H4 (cell line): ENCODE measurements at places on chromosomes 6 and 20. TPM values are rescaled to one million over a fixed set of nuclear protein-coding genes. Genes with fewer than 3 reads are reported as not detected.
A peak's percentile ranks its signal among the peaks of the same experiment; 100 is the strongest.

- DNase-seq, result no peak
Observed at GRCh38 chr6:148526145-148526544, 183.5 kb downstream of the SASH1 start.

GRCh38 chr6:42368181-42368580, 83.5 kb downstream of the TRERF1 start:
- DNase-seq, result no peak

DNA sequence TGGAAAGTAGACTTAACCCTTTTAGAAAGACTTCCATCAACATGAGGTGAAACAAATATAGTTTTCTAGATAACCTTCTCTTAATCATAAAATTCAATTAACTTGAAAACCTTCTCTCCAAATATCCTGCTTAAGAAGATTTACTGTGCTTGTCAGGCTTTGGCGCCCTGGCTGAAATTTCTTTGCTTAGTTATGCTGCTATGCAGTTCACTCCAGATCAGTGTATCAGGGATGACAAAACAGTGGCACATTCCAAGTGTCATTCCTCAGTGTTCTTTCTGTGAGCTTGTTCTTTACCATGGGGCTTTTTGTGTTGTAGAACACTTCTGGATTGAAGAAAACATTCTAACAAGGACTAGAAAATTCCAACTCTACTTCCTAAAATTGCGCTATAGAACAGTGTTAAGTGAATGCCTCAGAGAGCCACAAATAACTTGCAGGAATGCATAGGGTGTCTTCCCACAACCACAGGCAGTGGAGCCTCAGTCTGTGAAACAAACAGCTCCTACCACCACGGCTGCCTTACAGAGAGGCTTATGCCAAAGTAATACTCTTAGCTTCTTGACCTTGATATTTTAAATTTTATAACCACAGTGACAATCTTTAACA, 443.6 kb downstream of the CDC5L start:
- no peak for DNase-seq

GRCh38 chr6:135251498-135252441, 70.7 kb downstream of the MYB start:
- DNase-seq, result no peak

- no peak for DNase-seq
Observed at GRCh38 chr20:39745380-39745779, 783.2 kb downstream of the DHX35 start.

DNA sequence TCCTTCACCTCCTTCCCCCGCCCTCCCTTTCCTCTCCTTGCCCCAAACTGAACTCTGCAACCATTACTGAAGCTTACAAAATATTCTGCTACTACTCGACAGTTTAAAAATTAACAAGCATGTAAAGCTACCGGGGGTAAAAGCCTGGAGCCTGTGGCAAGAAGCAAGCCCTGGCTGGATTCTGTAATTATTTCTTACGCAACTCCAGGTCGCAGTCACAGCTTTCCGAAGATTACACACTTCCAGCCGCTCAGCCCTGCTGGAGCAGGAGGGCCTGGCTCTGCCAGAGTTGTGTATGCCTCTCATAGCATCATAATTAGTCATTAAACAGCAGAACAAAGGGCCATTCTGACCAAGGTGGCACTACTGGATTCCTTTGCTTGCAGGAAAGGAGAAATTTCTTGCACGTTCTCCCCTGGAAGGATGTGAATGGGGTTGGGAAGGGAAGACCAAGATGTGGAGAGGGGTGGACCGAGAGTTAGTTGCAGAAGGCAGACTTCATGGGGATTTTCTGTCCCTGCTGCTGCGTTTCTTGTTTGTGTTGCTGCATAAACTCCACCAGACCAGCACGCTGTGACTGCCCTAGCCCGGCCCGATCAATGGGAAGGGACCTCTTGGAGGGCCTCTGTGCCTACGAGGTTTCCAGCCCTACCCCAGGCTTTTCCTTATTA, 23.6 kb downstream of the FOXQ1 start:
- peak; percentile 95 for DNase-seq

GRCh38 chr6:43192911-43193310, 10.9 kb downstream of the CUL9 start:
- DNase-seq, result no peak

DNA sequence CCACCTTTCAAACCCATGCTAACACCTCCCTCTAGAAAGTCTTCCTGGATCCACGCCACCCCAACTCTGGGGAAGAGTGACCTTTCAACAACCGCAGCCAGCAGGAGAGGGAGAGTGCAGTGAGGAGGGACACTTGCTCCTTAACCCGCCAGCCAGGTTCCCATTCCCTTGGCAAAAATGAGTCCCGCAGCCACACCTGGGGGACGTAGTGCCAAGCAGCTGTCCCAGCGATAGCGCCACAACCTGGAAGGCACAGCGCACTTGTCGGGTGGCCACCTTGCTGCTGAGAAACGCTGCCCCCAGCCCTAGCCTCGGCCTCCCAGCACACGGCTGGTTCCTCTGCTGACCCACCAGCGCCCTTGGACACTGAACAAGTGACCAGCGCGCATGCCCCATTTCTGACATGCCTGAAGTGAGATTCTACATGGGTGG, 119.3 kb downstream of the JPH2 start:
- DNase-seq, result no peak

- no peak for DNase-seq
Observed at GRCh38 chr6:34020807-34021553, 124.9 kb downstream of the GRM4 start.

DNA sequence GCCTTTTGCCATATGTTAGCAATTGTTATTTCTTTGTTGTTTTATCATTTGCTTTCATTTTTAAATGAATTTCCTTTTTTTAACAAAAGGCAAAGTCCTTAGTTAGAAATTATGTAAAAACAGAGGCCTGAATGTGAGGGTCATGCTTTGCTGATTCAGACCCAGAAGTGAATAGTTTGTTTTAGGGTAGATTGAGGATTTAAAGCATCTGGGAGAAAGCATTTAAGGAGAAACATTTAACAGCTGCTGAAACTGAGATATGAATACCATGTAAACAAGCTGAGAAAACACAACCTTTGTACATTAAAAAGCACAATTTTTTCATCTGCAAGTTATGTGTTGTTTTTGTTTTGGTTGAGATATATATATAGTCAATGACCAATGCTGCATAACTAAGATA, 8.0 kb downstream of the HTR1B start:
- no peak for DNase-seq

DNA sequence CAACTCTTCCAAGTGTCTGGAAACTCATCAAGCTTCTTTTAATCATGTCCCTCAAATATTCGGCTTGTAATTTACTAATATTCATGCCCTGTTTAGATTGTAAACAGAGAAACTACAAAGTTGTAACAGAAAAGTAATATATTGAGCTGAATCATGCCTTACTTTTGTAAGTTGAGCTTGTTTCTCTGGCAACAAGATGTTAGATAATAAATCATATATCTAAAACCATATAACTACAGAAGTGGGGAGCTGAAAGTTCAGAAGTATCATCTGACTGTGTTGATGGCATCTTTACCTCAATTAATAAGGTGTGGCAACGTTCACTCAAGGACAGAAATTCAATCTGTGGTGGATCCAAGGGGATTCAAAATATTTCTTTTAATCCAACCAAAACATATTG, 263.9 kb downstream of the PLCB1 start:
- DNase-seq, result no peak

GRCh38 chr6:123844011-123844410, 40.3 kb downstream of the NKAIN2 start:
- no peak for DNase-seq

- DNase-seq, result no peak
Observed at GRCh38 chr6:111710911-111711310, 105.2 kb upstream of the TRAF3IP2 start.

GRCh38 chr20:45940053-45940452, 5.6 kb downstream of the PCIF1 start:
- DNase-seq, result no peak

GRCh38 chr6:86825436-86825835, 111.9 kb upstream of the HTR1E start:
- no peak for DNase-seq

DNA sequence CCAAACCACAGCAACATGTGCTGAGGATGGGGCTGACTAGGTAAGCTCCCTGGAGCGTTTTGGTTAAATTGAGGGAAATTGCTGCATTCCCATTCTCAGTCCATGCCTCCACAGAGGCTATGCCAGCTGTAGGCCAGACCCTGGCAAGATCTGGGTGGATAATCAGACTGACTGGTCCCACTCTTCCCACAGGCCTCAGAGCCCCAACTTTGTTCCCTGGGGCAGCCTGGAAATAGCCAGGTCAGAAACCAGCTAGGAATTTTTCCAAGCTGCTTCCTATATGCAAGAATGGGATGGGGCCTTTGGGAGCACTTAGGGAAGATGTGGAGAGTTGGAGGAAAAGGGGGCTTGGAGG, 1.5 kb upstream of the VEGFA start:
- no peak for DNase-seq

DNA sequence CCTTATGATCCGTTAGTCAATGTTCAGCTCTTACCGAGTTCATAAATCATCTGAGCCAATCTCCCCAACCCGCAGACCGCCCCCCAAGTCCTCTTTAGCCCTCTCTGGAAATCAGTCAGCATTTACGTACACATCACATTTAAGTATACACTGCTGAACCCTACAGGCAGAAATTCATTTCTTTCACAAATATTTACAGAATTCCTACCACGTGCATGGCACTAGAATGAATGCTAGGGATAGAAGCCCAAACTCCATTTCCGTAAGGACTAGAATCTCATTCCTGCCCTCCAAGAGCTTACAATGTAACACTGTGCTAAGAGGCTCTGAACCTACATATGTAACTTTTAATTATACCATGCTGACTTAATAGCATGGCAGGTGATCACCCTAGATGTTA, 1.8 kb downstream of the OSER1 start:
- DNase-seq, result no peak

GRCh38 chr6:44071670-44072451, 55.4 kb downstream of the MRPL14 start:
- peak; percentile 84 for DNase-seq

GRCh38 chr6:15020119-15020770, 225.6 kb upstream of the JARID2 start:
- no peak for DNase-seq

DNA sequence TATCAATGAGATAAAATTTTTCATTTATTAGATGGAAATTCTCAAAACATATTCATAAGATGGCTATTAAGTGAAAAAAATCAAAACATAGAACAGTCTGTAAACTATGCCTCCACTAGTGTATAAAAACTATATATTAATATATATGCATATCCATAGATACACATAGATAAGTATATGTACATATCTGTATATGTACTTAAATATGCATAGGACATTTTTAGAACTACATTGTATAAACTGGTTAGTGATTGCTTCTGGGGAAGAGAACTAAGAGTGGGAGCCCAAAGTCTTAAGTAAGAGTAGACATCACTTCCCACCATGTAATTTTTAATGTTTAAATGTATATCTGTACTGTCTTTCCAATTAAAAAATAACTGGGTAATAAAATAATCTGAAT, 31.5 kb downstream of the IPCEF1 start:
- DNase-seq, result no peak

- DNase-seq, result no peak
Observed at GRCh38 chr6:120556491-120556890, 777.8 kb downstream of the TBC1D32 start.

GRCh38 chr20:54680872-54681619, 205.7 kb downstream of the DOK5 start:
- peak; percentile 41 for DNase-seq

DNA sequence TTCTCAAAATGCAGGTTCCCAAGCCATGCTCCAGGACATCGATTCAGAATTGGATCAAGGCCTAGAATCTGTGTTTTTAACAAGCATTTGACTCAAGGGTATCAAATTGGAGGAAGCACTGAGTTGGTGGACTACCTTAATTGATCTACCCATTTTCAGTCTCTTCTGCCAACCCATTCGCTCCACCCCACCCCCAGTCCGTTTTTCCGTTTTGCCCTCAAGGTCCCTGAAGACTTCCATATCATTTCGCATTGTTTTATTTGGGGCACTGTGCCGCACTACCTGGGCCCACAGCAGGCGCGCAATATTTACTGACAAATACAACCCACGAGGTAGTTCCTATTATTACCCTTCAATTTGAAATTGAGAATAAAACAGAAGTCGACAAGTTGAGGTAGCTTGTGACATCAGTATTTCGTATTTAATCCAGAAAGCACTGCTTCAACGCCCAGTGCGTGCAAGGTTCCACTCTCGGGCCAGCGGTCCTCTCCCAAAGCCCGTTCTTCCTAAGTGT, 557 bp upstream of the DHX35 start:
- no peak for DNase-seq

GRCh38 chr20:18034039-18034438, 23.7 kb downstream of the OVOL2 start:
- DNase-seq, result no peak

- DNase-seq, result peak; percentile 30
Observed at GRCh38 chr6:125839471-125839870, 48.7 kb downstream of the NCOA7 start.

DNA sequence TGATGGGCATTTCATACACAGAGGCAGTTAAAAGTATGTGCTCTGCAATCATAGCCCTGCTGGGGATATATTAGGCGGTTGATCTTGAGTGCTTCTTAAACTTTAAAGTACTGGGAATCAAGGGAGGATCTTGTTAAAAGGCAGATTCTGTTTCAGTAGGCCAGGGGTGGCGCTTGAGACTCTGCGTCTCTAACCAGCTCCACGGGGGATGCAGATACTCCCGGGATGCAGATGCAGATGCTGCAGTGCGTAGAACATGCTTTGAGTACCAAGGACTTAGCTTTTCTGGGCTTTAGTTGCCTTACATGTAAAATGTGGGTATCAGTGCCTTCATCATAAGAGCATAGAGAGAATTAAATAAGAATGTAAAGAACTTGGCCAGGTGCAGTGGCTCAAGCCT, 44.4 kb upstream of the ENPP5 start:
- DNase-seq, result no peak

DNA sequence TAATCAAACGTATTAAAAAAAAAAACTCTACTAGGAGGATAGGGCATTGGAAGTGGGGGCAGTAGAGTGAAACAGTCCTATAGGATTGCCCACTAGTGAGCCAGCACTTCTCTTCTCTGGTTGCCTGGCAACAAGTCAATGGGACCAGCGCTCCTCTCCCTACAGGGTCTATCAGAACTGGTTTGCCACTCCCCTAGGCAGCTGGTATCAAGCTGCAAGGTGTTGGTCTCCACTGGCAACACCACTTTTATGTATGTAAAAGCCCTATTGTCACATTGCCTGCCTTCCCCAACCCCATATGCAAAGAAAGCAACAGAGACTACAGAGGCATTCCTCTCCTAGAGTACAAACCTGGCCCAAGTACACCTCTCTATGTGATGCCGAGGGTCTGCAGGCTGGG, 166.9 kb upstream of the MCHR2 start:
- no peak for DNase-seq

The AVP gene
- not detected in 2 replicates for total RNA-seq

The TNF gene
- not detected in 2 replicates for total RNA-seq

The COL20A1 gene
- total RNA-seq, result 0.27 TPM in 1 of 2 replicates, not detected in the other

The IMPG1 gene
- 0.14 TPM in 1 of 2 replicates, not detected in the other for total RNA-seq

The MOG gene
- not detected in 2 replicates for total RNA-seq

The GPX5 gene
- total RNA-seq, result not detected in 2 replicates

The TPD52L2 gene
- total RNA-seq, result 44.7 and 56.7 TPM in 2 replicates

The ACTL10 gene
- not detected in 2 replicates for total RNA-seq
